ENCODE measurements at places on chromosomes 6 and 20. TPM values are rescaled to one million over a fixed set of nuclear protein-coding genes. Genes with fewer than 3 reads are reported as not detected.

The AVP gene
- total RNA-seq: not detected

The SHLD1 gene
- 5.4 TPM for total RNA-seq

The PSORS1C2 gene
- not detected for total RNA-seq

The CPNE5 gene
- 0.26 TPM for total RNA-seq

The FAM120B gene
- total RNA-seq: 8.4 TPM

The PAK5 gene
- total RNA-seq: not detected

The HS3ST5 gene
- not detected for total RNA-seq

The NUDT3 gene
- 16.7 TPM for total RNA-seq

The GSTA2 gene
- not detected for total RNA-seq

The RIOK1 gene
- 39.5 TPM for total RNA-seq

The SIRPB1 gene
- total RNA-seq: 4.5 TPM

The COL9A3 gene
- total RNA-seq: 835 TPM

The KIFC1 gene
- 37.4 TPM for total RNA-seq

The LST1 gene
- not detected for total RNA-seq

The GLP1R gene
- not detected for total RNA-seq

The SCRT2 gene
- total RNA-seq: not detected

The TAB2 gene
- total RNA-seq: 11.0 TPM

The TRAPPC3L gene
- total RNA-seq: not detected

The ADGRF4 gene
- total RNA-seq: not detected

The ADAM33 gene
- total RNA-seq: not detected

The TREML1 gene
- total RNA-seq: not detected

The GPR6 gene
- not detected for total RNA-seq

The ANKEF1 gene
- total RNA-seq: 4.7 TPM

The KIF13A gene
- 12.6 TPM for total RNA-seq

The ACSS1 gene
- 3.3 TPM for total RNA-seq

The RIMS4 gene
- 0.19 TPM for total RNA-seq

The MAS1 gene
- not detected for total RNA-seq

The C6orf15 gene
- not detected for total RNA-seq

The CALHM4 gene
- total RNA-seq: not detected

The REM1 gene
- 1.5 TPM for total RNA-seq

The RCAN2 gene
- 0.34 TPM for total RNA-seq

The NKX2-4 gene
- total RNA-seq: 5.5 TPM

The C20orf202 gene
- total RNA-seq: not detected

The DOK5 gene
- 0.53 TPM for total RNA-seq

The C6orf141 gene
- 37.0 TPM for total RNA-seq

The DDRGK1 gene
- 80.4 TPM for total RNA-seq

The TMC2 gene
- not detected for total RNA-seq

The HLA-G gene
- not detected for total RNA-seq

The VSX1 gene
- not detected for total RNA-seq

The SMLR1 gene
- total RNA-seq: not detected

The CSE1L gene
- 147 TPM for total RNA-seq

The BNIP5 gene
- total RNA-seq: not detected

The WFDC12 gene
- total RNA-seq: not detected

The RIPPLY2 gene
- not detected for total RNA-seq

The LGSN gene
- not detected for total RNA-seq

The HECA gene
- total RNA-seq: 7.0 TPM

The LAMA2 gene
- 2.6 TPM for total RNA-seq

The C20orf144 gene
- 0.04 TPM for total RNA-seq

The RBPJL gene
- not detected for total RNA-seq

All from A375 (cell line).